ENCODE measurements at places on chromosomes 11 and 22.
A peak's percentile ranks its signal among the peaks of the same experiment; 100 is the strongest.

- no peak for DNase-seq
Measured at GRCh38 chr11:83374311-83374710, 88.1 kb upstream of the CCDC90B start.

DNA sequence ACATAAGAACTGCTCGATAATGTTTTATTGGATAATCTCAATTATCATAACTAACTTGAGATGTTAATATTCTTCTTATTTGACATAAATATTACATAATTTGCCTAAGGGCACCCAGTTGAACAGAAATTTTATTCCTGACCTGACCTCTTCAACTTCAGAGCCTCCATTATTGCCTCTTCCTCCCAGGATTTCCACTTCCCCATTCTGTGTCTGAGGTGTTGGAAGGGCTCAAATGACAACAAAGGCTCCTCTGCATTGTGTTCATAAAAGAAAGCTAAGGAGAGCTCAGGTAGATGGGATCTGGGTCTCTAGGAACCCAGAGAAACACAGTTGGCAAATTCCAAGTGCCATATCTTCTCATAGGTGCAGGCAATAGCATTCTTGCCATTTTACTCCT is 61.2 kb upstream of the ARHGAP20 start:
- no peak for DNase-seq

- no peak for DNase-seq
Measured at GRCh38 chr11:11786234-11786633, 55.5 kb upstream of the USP47 start.

- DNase-seq, result no peak
Measured at GRCh38 chr22:21579474-21579851, 11.9 kb downstream of the UBE2L3 start.

DNA sequence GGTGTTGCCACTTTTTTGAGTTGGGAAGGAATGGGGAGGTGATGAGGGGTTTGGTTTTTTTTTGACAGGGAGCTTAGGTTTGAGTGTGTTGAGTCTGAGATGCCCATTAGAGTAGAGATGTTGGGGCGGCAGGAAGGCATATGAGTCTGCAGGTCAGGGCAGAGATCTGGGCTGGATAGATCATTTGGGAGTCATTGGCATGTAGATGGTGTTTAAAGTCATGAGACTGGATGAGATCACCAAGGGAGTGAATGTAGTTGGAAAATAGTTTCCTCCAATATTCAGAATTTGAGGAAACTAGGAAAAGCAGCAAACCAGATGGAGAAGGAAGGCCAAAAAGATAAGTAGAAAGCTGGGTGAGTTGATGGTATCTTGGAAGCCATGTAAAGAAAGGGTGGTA is 2.1 kb upstream of the ANAPC15 start:
- no peak for DNase-seq

DNA sequence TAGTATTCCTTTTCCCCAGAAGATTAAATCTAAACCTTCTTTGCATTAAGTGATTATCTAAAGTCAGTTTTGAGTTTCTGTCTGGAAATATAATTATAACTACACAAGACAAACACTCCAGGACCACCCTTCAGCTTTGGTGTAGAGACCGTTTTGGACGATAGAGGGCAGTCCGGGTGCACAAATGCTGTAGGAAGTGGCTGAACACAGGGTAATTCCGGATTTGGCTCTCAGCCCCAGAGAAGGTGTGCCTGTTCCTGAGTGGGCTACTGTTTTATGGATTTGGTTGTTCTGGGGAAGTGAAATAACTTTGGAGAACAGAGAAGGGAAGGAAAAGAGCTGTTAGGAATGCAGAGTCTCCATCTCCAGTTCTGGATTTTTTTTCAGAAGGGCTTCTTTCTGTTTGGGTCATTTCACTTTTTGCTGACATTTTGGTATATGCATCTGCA is 14.8 kb downstream of the EXT2 start:
- DNase-seq, result peak; percentile 62

- peak; percentile 83 for DNase-seq
Measured at GRCh38 chr11:17014833-17015626, 816 bp upstream of the PLEKHA7 start.

Measured in GM23338 (cell line).